ENCODE measurements at places on chromosomes 1 and 21. TPM values are rescaled to one million over a fixed set of nuclear protein-coding genes. Genes with fewer than 3 reads are reported as not detected.

GRCh38 chr21:31011412-31011811 is 26.9 kb downstream of the KRTAP19-8 start:
- no peak for DNase-seq

- no peak for DNase-seq
Measured at GRCh38 chr1:151721788-151722510, 627 bp downstream of the RIIAD1 start.

DNA sequence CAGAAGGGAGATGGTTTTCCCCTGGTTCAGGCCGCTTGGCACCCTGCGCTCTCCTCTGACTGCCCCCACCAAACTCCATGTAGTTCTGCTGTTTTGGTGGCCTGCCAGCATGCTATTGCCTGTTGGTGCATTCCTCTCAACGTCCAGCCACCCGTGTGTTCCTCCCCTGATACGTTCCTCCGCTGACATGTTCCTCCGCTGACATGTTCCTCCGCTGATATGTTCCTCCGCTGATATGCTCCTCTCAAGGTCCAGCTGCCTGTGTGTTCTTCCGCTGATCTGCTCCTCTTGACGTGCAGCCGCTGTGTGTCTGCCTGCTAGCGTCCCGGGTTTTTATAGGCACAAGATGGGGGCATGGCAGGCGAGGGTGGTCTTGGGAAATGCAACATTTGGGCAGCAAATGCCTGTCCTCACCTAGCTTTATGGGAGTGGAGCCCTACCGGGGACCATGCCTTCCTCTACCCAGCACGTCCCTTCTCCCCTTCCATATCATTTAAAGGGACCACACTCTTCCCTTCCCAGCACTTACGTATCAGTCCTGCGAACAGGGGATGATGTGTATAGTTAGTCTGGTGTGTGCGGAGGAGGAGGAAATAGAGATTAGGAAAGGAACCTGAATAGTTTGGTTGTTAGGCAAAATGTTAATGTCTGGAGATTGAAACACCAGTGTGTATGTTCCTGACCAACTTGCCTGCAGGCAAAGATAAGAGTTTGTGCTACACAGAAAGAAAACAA is 40.6 kb upstream of the PLA2G5 start:
- DNase-seq, result no peak

TFF2 gene
- total RNA-seq, result not detected

CLDN8 gene
- total RNA-seq, result 1.6 TPM

IFNLR1 gene
- 0.79 TPM for total RNA-seq

- DNase-seq, result no peak
Measured at GRCh38 chr21:33374450-33375096, 28.6 kb upstream of the IFNGR2 start.

MYOC gene
- 1.4 TPM for total RNA-seq

FAM163A gene
- 0.53 TPM for total RNA-seq

GRCh38 chr1:27257155-27257554 is 22.7 kb downstream of the WDTC1 start:
- no peak for DNase-seq

- no peak for DNase-seq
Measured at GRCh38 chr1:78038071-78038470, 7.7 kb upstream of the GIPC2 start.

Data from urinary bladder (tissue), 4 donors.